NCI-H2029 treated with DMSO at 0.1 percent for 48 hours (cell line): ENCODE measurements at places on chromosomes 16 and 17.
A peak's percentile ranks its signal among the peaks of the same experiment; 100 is the strongest.

- DNase-seq, result no peak
These were observed 817.9 kb upstream of the SOX9 start for GRCh38 chr17:71302721-71303549.

DNA sequence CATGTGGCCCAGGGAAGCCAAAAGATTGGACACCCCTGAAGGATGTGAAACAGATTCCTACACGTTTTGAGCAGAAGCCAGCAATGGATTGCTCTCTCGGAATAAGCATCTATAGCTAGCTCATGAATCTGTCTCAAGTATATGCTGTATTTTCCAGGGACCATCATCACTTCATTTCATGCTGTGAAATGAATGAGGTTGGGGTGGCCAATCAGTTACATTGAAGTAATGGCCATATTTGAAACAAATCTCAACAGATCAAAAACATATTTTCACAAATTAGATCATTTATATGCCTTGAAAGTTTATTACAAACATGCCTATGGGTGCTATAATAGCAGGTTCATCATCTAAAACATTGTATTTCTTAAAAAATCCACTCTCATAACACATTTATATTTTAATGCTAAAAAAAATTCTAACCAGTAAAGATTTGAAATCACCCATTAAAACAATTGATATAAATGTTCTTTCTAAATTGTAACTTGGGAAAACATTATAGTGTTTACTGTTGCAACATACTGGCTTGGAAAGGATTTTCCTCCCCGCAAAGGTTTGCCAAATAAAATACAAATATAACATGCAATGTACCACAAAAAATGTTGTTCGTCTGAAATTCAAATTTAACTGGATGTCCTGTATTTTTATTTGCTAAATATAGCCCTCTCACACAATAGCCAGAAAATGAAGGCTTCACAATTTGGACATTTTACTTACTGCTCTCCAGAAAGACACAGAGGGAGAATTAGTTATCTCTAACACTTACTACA lies 743.6 kb downstream of the KCNJ2 start:
- no peak for DNase-seq

GRCh38 chr17:47315451-47316266 lies 8.1 kb upstream of the EFCAB13 start:
- peak; percentile 26 for DNase-seq

DNA sequence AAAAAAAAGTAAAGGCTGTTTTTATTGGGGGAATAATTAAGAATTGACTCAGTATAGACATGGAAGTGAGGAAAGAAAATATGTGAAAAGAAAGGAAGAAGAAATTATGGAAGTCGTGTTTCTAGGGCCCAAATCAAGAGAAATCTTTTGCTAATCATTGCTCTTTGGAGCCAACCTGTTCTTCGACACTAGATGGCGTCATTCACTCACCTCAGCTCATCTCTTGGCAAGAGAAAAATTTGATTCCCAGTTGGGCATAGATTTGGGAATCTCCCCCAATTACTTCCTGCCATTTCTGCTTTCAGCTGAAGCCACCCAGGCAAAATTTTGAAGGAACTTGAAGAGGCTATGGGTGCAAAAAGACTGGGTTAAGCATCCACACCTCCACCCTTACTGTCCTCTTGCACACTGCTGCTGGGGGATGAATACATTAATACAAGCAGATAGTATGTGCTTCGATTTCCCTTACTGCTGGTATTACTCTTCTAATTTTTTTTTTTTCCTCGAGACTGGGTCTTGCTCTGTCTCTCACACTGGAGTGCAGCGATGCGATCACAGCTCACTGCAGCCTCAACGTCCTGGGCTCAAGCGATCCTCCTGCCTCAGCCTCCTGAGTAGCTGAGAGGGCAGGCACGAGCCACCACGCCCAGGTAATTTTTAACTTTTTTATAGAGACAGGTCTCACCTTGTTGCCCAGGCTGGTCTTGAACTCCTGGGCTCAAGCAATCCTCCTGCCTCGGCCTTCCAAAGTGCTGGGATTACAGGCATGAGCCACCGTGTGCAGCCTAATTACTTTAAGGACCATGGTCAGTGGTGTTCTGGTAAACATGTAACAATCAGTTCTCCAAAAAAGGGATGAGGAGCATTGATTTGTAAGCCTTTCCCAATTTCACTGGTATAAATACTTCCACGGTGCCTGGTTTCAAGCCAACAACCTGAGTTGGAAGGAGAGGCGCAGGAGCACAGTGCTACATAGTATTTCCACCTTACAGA lies 13.5 kb downstream of the PSMD7 start:
- no peak for DNase-seq

DNA sequence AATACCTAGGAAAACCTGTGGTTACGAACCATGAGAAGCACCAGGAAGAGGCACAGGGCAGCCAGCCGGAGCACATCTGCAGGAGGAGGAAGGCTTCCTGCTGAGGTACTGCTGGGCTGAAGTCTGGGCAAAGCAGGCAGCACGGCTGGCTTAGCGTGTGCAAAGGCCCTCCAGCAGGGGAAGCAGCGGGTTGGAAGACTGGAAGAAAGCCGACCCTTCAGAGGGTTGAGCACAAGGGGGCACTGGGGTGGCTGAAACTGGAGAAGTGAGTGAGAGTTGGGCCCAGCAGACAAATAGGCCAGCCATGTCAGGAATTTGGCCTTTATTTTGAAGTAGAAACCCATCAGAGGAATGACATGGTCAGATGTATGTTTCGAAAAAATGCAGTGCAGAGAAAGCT lies 12.1 kb upstream of the HSD3B7 start:
- DNase-seq, result no peak

- no peak for DNase-seq
These were observed 79.8 kb upstream of the TBC1D3K start for GRCh38 chr17:37844158-37844976.

GRCh38 chr17:21375162-21375560 lies 996 bp upstream of the KCNJ12 start:
- DNase-seq, result no peak
